ENCODE measurements at places on chromosomes 11 and 22.

GRCh38 chr11:46181843-46182424 is 60.7 kb upstream of the PHF21A start:
- no peak for DNase-seq

GRCh38 chr22:29690476-29690875 is 29.3 kb upstream of the CABP7 start:
- no peak for DNase-seq

- no peak for DNase-seq
Observed at GRCh38 chr11:86769219-86769618, 31.1 kb upstream of the PRSS23 start.

DNA sequence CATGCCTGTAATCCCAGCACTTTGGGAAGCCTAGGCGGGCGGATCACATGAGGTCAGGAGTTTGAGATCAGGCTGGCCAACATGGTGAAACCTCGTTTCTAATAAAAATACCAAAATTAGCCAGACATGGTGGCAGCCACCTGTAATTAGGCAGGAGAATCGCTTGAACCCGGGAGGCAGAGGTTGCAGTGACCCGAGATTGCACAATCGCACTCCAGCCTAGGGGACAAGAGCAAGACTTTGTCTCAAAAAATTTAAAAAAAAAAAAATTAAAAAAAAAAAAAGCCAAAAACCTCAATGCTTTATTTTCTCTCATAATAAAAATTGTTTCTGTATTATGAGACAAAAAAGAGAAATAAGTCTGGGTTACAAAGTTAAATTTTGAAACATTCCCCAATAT is 54.2 kb downstream of the RDX start:
- no peak for DNase-seq

DNA sequence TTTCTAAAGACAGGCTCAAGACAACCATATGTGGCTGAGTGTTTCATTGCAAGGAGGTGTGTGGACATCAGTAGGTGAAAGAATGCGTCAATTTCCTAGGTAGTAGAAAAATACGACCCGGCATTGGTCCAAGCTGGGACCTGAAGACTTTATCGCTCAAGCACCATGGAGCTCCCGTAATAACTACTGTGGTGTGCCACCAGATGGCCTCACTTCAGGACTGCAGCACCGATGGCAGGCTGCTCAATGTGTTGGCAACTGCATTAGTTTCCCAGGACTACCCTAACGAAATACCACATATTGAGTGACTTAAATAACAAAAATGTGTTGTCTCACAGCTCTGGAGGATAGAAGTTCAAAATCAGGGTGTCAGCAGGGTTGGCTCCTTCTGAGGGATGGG is 72.4 kb upstream of the FAT3 start:
- DNase-seq: no peak

DNA sequence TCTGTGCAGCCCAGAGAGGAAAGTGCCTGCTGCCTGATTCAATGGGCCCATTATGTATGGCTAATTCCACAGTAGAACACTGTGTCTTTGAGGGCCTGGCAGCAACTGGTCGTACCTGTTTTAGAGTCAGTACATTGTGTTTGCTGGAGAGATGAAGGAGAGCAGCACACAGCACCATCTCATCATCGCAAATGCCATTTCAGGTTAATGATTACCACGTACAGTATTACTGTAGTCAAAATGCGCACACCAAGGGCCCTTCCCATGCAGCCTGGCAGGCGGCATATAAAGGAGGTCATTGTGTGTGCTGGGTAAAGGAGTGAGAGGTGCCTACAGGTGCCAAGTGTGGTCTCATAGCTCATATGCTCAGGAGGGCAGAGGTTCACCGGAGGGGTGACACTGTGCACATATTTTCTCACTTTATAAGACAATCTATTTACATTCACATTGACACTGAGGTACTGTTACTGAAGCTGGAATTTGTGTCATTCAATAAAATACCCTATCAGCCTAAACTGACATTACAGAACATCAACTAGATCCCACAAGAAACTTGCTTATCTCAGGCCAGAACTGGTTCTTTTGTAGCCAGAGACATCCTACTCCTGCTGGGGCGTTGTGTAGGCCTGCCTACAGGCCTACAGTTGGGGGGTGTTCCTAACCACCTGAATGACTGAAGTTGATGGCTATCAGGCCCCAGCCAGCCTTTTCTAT is 90.4 kb downstream of the APIP start:
- no peak for DNase-seq

DNA sequence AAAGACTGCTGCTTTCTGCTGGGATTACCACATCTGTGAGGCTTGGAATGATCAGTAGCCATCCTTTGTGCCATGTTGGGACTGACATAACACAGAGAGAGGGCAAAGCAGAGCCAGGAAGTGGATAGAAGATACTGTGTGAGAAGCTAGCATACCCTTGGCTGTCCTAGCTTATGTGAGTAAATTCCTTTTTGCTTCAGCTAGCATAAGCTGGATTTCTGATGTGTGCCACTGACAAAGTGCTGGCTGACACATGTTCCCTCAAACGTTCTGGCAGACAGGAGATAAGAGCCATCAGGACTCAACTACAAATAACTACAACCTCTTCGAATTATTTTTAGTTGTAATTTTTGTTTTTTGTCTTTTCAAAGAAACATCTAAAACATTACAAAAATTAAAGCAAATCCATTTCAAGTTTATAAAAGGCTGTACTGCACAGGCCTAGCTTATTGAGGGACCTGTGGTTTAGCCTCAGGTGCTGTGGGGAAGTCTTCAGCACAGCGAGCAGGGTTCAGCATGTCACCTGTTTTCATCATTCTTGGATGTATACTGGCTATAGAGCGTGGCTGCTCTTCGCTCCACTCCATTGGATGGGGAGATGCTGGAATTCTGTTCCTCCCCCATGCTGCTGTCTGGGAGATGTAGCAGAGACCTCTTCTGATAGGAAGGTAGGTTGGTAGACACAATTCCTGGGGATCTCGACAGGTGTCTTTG is 120.9 kb downstream of the SWAP70 start:
- DNase-seq: no peak

- no peak for DNase-seq
Observed at GRCh38 chr11:35098855-35099254, 40.1 kb upstream of the CD44 start.

GRCh38 chr11:112783945-112784322 is 177.3 kb upstream of the NCAM1 start:
- DNase-seq: no peak

GRCh38 chr11:36354221-36355003 is 58.3 kb downstream of the PRR5L start:
- DNase-seq: no peak

DNA sequence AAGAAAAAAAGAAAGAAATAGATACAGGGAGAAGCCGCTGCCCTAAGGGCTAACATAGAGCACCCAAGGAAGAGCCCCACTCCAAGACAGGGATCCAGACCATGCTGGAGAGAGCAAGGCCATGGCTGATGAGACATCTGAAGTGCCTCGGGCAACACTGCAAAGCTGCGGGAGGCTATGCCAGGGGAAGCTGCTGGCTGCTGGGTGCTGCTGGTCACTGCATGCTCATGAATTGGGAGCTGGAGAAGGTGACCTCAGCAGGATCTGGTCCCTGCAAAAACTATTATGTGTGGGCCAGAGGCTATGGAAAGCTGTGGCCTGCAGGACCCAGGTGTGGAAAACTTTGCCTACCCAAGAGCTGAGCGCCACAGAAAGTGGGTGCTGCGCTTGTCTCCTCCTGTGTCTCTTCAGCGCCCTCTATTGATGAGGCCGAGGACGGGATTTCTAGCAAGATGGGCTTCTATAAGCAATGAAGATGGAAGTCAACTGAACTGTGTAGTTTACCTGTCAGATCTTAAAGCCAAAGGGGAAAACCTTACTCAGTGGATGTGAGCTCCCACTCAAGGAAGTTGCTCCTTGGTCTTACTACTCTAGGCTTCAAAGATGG is 17.3 kb upstream of the SLC29A2 start:
- no peak for DNase-seq

DNA sequence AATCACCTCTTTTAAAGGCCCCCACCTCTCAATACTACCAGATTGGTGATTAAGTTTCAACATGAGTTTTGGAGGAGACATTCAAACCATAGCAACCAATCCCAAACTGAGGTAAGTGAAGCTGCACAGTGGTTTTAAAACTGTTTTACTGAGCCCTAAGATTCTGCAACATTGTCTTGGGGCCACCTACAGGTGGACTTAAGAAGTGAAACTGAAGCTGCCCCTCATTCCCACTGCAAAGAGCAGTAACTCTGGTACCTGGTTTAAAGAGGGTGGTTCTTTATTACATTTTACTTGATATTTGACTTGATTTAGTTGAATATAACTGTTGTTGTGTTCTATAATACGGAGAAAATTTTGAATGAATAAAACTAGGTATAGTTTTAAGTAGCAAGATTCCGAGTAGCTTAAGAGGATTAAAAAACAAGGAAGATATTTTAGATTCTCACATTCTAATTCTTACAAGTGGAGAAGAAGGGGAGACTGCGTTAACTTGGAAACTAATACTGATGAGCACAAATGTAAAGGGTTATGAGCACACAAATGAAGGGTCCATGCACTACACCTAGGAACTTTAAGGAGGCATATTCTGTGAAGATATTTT is 26.7 kb downstream of the SYT9 start:
- DNase-seq: no peak

GRCh38 chr22:44964722-44965078 is 45.1 kb downstream of the PHF21B start:
- no peak for DNase-seq

DNA sequence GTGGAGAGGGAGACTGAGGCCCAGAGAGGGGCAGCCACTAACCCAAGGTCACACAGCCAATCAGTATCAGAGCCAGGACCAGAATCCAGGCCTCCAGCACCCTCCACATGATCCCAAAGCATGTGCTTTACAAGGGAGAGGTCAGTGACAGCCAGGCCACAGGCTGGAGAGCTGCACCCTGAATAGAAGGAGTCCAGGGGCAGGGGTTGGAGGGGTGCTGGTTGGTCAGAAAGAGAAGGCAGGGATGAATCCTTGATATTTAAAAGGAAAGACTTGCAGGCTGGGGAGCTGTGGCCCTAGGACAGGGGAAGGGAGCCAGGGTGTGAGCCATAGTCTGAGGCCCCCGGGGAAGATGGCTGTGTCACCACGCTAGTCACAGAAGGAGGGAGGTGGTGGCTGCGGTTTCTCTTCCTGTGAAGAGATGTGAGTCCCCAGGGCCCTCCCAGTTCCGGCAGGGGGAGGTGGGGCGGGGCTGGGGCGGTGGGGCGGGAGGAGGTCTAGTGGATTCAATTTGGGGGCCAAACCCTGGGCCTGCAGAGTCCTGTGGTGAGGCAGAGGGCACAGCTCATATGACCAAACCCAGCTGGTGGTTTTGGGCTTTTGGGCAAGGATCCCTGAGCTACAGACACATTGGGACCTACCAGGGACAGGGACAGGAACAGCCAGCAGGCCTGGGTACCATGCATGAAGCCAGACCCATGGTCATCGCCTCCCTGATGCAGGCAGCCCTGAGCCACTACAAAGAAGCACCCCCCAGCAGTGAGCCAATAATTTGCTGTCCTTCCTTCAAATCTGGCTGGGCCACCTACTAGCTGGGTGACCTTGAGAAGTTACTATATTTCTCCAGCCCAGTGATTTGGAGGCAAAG is 14.0 kb downstream of the RAC2 start:
- DNase-seq: no peak

- DNase-seq: no peak
Observed at GRCh38 chr22:41968601-41969000, 642 bp upstream of the SEPTIN3 start.

- no peak for DNase-seq
Observed at GRCh38 chr11:67099831-67100324, 19.2 kb upstream of the KDM2A start.

DNA sequence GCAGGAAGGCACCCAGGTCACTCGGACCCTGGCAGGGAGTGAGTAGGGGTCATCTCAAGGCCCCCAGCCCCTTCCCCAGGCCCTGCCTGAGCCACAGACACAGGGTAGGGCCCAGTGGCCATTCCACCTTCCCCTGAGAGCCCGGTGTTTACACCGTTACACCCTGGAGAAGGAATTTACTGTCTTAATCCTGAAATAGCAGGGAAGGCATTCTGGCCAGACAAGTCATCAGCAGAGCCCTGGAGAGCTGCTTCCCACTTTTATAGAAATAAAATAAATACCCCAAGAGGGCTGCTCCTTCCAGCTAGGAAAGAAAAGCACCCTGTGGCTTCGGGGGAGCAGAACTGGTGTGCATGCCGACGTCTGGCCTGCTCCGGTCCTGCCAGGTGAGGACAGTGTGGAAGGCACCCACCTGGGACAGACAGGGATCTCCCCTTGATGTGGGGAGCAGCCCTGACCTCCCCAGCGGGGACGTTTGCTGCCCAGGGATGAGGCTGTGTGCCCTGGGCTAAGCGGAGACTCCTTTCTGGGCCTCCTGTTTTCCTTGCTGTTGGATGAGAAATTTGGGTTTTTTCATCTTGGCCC is 180.0 kb downstream of the MN1 start:
- no peak for DNase-seq

GRCh38 chr22:20402960-20403778 is 9.2 kb downstream of the ZNF74 start:
- no peak for DNase-seq

DNA sequence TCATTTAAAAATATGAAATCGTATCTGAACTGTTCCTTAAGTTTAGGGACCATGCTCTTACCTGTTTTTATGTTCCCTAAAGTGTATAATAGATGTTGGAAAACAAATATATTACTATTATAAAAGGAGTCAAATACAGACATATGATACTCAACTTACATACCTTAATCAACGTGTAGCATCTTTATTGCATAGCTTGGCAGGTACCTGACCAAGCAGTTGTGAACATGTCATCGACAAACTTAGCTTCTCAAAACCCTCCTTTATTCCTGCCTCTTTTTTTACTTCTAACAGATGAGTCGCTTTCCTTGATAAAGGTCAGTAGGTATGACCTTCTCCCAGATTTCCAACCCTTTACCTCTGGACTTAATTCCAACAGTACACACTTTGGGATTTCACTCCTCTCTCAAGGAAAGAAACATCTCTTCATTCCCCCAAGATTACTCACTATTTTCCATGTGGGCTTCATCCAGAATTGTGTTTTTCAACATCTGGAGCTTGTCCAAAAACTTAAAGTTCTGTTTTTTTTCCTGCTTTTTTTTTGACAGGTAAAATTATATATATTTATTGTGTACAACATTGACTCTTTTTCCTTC is 11.9 kb downstream of the HIPK3 start:
- no peak for DNase-seq

GRCh38 chr22:49883294-49883640 is 29.6 kb downstream of the ZBED4 start:
- no peak for DNase-seq

DNA sequence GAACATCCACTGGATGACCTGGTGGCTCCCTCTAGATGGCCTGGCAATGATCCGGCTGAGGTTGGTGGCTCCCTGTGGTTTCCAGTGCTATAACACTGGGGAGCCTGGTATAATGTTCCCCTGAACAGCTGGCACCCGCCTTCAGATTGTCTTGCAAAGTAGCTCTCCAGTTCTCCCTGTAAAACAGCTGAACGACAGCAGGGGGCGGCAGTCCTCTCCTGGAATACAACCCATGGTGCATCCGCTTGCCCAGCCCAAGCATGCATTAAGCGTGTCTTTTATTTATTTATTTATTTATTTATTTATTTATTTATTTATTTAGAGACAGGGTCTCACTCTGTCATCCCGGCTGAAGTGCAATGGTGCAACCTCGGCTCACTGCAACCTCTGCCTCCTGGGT is 258.9 kb downstream of the BUD13 start:
- DNase-seq: no peak

Measured in cortex of kidney (tissue), 1 donor.